ENCODE measurements at places on chromosomes 6 and 20. TPM values are rescaled to one million over a fixed set of nuclear protein-coding genes. Genes with fewer than 3 reads are reported as not detected.

MLN gene
- not detected for total RNA-seq

PTPRK gene
- 34.2 TPM for total RNA-seq

BHLHE23 gene
- total RNA-seq, result not detected

MUC22 gene
- total RNA-seq, result not detected

ESF1 gene
- total RNA-seq, result 25.4 TPM

EFCAB8 gene
- total RNA-seq, result 0.42 TPM

RNF39 gene
- 0.22 TPM for total RNA-seq

ADGRF4 gene
- total RNA-seq, result not detected

RIMS1 gene
- total RNA-seq, result not detected

SIRPD gene
- total RNA-seq, result not detected

ECI2 gene
- 56.8 TPM for total RNA-seq

BNIP5 gene
- not detected for total RNA-seq

SLCO4A1 gene
- 107 TPM for total RNA-seq

BPIFB2 gene
- 0.15 TPM for total RNA-seq

ARID1B gene
- total RNA-seq, result 35.6 TPM

CLIC5 gene
- total RNA-seq, result 0.20 TPM

TASP1 gene
- total RNA-seq, result 19.1 TPM

MYB gene
- 3.7 TPM for total RNA-seq

SOX18 gene
- total RNA-seq, result 3.3 TPM

ZNF311 gene
- not detected for total RNA-seq

PPP1R18 gene
- 33.6 TPM for total RNA-seq

CDK19 gene
- 20.0 TPM for total RNA-seq

SOX12 gene
- 40.4 TPM for total RNA-seq

ZBTB46 gene
- total RNA-seq, result 10.7 TPM

UTRN gene
- 28.4 TPM for total RNA-seq

HLA-A gene
- total RNA-seq, result 251 TPM

SLC35F1 gene
- 0.07 TPM for total RNA-seq

SPATS1 gene
- not detected for total RNA-seq

AIF1 gene
- not detected for total RNA-seq

ARHGAP18 gene
- 70.3 TPM for total RNA-seq

TUBB2A gene
- 49.9 TPM for total RNA-seq

PNPLA1 gene
- 0.10 TPM for total RNA-seq

HLA-DMB gene
- 3.3 TPM for total RNA-seq

KIF3B gene
- 31.5 TPM for total RNA-seq

HUS1B gene
- 0.76 TPM for total RNA-seq

NMBR gene
- not detected for total RNA-seq

CGA gene
- total RNA-seq, result not detected

SLC4A11 gene
- total RNA-seq, result 22.7 TPM

OXT gene
- total RNA-seq, result not detected

ITPR3 gene
- 103 TPM for total RNA-seq

FLRT3 gene
- 1.5 TPM for total RNA-seq

ZNF831 gene
- 0.15 TPM for total RNA-seq

DPPA5 gene
- total RNA-seq, result not detected

C4B gene
- 6.3 TPM for total RNA-seq

NFKBIL1 gene
- 26.6 TPM for total RNA-seq

TEAD3 gene
- 21.8 TPM for total RNA-seq

TBXT gene
- not detected for total RNA-seq

TFAP2A gene
- 24.3 TPM for total RNA-seq

LY6G5B gene
- total RNA-seq, result 15.4 TPM

GLP1R gene
- total RNA-seq, result not detected

PTCRA gene
- total RNA-seq, result not detected

TREM1 gene
- total RNA-seq, result 0.22 TPM

PPIL6 gene
- total RNA-seq, result 3.3 TPM

PAX1 gene
- total RNA-seq, result not detected

CRIP3 gene
- not detected for total RNA-seq

PPARD gene
- total RNA-seq, result 38.4 TPM

PRICKLE4 gene
- total RNA-seq, result 2.9 TPM

TCP11 gene
- not detected for total RNA-seq

Data from HCT116 (cell line).